Left hindlimb (tissue), 1 donor: ENCODE measurements at places on chromosomes 12 and 14.

GRCh38 chr14:32469388-32470160, 140.5 kb downstream of the AKAP6 start:
- DNase-seq: no peak

- DNase-seq: no peak
Observed at GRCh38 chr12:80190001-80190400, 90.7 kb downstream of the OTOGL start.

DNA sequence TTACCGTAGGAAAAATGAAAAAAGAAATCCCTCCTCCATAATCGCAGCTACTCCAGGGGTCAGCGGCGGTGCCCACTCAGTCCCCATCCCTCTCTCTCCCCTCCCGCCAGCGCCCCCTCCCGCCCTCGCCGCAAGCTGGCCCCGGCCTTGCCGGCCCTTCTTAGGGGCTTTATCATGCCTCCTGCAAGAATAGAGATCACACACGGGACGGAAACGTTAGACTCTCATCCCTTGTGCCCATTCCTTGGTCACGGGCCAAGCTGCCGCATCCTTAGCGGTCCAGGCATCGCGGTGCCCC, 692 bp upstream of the COX14 start:
- DNase-seq: no peak

DNA sequence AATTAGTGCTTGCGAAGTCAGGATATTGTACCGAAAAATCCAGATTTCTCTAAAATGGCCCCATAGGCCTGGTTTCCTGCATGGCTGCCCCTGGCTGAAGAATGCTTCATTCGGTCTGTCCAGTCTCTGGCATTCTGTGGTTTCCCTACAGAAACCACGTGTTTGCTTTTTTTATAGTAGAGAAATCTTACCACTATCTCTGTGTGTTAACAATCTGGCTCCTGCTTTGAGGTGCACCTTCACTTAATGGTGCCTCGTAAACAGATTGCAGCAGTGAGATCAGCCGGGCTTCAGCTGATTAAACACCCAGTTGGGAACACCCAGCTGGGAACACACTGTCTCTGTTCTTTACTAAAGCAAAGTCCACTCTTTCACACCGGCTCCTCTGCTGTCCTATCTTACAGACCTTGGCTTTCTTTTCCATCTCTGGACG, 6.7 kb upstream of the DNAAF2 start:
- no peak for DNase-seq

GRCh38 chr12:58870595-58870994, 49.7 kb downstream of the LRIG3 start:
- DNase-seq: no peak

DNA sequence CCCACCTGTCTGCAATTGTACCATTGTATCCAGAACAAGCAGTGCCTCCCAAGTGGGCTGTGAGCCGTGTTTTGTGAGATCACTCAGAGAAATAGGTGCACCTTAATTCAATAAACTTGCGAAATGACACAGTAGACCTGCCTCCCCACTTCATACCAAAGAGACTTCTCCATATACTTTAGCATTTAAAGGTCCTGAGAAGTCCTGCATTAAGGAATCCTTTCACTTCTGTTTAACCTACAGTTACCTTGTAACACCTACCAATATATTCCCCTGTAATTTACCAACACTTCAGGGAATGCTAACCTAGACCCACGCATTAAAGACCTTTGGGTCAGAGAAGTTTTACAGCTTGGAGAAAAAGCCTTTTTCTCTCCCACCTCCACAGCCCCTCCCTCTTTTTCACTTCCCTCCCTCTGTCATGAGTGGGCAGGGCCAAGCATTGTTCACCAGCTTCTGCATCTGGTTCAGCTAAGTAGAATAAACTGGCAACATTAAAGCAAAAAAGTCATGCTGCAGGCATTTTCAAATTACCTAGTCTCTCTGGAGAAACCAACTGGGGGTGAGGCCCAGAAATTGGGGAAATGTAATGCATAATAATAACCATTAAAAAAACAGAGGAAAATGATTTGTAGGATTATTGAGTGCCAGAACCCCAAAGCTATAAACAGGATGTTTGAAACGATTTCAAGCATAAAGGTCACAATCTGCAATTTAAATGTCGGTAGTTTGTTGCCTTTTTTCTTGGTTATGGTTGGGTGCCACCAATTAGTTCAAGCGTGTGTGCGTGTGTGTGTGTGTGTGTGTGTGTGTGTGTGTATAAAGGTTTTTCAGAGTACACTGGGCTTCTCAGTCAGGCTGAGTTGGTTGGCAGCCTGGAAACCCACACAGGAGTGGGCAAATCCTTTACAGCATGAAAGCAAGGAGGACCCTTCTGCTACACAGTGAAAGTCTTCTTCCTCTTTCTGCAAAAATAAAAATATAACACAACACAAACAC, 13.7 kb upstream of the WSCD2 start:
- DNase-seq: peak; percentile 62

- no peak for DNase-seq
Observed at GRCh38 chr12:42557586-42558172, 31.9 kb downstream of the PRICKLE1 start.

DNA sequence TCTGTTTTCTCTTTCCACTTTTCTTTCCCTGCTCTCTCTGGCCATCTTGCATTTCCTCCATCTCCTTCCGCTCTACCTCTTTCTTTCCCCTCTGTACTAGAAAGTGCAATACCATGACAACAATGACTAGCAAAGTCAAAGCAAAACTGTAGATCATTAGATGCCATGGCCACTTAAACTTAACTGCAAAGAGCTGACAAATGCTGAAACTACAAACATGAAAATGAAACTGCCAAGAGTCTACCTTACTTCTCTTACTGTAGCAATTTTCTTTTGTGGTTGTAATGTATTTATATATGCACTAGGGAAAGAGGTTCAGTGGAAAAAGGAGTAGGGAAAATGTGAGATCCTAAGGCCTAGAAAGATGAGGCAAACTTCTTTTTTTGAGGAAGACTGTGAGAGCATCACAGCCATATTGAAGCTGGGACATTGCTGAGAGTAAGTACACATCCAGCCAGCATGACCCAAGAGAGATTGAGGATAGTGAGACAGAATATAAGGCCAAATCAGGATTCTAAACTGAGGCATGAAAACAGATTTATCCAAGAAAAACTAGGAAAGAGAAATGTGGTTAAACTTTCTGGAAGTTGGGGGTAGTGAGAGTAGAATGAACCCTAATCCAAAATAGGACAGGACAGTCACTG, 276.6 kb upstream of the NAV3 start:
- DNase-seq: no peak

GRCh38 chr14:73784181-73784987, 67.2 kb upstream of the PTGR2 start:
- no peak for DNase-seq

DNA sequence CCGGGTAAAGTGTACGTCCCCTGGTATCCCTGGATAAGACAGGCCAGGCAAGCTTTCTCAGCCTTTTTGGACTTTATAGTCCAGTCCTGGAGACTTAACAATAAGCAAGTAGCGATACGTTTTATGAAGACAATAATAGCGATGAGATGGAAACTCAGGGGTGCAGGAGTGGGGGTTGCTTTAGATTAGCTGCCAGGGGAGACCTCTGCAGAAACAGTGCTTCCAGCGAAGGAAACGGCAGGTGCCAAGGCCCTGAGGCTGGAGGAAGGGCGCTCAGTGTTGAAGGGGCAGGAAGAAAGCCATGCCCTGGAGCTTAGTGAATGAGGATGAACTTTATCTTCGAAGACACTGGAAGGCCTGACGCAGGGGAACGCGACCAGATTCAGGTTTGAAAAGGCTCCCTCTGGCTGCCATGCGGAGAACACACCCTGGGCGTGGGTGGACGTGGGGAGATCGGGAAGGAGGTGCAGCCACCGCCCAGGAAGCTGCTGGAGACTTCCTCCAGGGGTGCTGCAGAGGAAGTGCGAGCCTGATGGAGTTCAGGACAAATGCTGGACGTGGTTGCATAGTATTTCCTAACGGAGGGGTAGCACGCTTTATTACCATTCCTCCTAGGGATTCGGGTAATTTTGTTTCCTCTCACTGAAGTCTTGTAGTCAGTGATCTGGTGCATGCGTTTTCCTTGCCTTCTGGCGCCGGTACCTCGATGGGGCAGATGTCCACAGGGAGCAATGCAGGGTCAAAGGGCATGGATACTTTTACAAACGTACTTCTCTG, 26.1 kb upstream of the UBC start:
- peak; percentile 87 for DNase-seq

DNA sequence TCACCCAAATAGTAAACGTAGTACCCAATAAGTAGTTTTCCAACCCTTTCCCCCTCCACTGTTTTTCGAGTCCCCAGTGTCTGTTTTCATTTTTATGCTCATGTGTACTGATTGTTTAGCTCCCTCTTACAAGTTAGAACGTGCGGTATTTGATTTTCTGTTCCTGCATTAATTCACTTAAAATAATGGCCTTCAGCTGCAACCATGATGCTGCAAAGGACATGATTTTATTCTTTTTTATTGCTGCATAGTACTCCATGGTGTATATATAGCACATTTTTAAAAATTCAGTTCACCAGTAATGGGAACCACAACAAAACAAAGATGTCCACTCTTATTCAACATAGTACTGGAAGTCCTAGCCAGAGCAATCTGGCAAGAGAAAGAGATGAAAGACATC, 72.8 kb downstream of the DUSP6 start:
- no peak for DNase-seq

DNA sequence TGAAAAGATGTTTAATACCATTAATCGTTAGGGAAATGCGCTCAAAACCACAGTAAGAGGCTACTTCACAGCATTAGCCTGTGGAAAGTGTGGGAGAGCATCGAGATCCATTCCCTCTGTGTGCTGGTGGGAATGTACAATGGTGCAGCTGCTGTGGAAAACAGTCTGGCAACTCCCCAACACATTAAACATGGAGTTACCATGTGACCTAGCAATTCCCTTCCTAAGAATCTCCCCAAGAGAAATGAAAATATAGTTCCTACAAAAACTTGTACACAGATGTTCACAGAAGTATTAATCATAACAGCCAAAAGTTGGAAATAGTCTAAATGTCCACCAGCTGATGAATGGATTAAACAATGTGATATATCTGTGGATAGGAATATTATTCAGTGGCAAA, 23.8 kb downstream of the MLXIP start:
- no peak for DNase-seq

GRCh38 chr12:6461401-6462233, 8.9 kb downstream of the VAMP1 start:
- no peak for DNase-seq

- DNase-seq: no peak
Observed at GRCh38 chr14:91554535-91555332, 44.6 kb upstream of the PPP4R3A start.

DNA sequence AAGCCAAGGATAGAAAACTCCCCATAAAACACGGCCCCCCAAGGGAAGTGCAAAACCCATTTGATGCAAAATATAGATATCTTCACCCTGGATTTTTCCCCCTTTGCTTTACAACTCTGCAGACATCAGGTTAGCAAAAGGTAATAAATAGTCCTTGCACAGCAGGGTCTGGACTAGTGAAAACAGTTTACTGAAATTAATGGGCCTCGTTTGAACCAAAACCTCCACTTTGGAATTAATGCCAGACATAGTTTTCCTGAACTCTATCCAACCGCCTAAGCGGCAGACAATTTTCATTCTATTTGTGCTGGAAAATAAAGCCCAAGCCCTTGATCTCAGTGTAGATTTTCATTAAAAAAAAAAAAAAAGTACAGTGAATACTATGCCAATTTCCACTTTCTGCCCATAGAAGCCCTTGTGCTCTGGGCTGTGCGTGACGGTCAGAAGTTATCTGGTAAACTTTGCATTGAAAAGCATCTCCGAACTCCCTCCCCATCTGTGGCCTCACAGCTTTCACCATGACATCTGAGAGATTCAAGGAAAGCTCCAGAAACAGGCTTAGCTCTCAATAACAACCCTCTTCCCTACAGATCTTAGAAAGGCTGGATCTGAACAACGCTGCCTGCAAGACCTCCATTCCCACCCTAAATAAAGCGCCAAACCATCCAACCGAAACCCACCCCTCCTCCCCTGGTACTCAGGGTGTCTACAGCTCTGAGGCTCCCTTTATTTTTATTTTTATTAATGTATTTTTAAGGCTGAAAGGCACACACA, 11.0 kb upstream of the IRF2BPL start:
- DNase-seq: peak; percentile 76

- no peak for DNase-seq
Observed at GRCh38 chr14:21041676-21042433, at the start of gene RNASE7. RNASE7 (plus strand) TSS chr14:21042362; CDS start chr14:21042993, 631 bp downstream.

DNA sequence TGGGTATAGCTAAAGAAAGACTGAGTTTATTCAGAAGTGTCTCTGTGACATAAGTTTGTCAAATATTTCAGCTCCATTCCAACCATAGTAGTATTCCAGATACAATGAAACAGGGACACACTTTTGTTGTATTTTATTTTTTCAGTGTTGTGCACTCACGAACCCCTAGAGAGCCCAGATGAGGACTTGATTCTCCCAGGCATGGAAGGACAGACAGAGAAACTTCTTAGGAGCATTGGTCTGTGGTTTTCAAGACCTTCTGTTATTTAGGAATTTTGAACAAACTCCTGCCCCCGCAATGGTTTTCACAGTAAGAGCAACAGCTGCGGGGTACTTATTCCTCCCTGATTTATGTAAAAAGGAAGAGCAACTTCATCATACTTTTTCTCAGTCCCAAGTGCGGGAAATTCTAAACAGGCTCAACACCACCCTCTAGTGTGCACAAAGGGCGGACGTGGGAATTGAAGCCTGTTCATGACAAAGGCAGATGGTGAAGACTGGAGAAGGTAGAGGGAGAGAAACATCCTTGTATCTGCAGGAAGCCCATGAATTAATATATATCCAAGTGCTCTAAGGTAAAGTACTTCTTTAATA, 147.6 kb downstream of the PAH start:
- DNase-seq: peak; percentile 80

DNA sequence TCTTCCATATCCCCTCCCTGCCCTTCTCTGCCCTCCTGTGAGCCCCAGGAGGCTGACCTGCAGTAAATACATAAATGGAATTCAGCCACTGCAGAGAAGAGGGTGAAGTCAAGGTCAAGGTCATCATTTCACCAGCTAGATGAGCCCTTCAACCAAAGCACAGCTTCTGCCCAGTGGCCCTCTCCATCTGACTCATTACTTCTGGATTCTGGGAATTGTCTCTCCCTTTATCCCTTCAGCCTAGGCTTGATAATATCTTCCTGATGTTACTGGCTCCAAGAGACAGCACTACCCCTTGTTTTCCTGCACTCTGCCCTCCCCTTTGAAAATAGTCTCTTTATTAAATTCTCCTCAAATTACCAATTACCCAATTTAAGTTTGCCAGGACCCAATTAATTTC, 64.5 kb downstream of the TTC9 start:
- DNase-seq: no peak

GRCh38 chr14:98545181-98545580, 726.8 kb downstream of the BCL11B start:
- DNase-seq: no peak
